Fibroblast of villous mesenchyme (primary cell): ENCODE measurements at places on chromosomes 6 and 20. TPM values are rescaled to one million over a fixed set of nuclear protein-coding genes. Genes with fewer than 3 reads are reported as not detected.

DNA sequence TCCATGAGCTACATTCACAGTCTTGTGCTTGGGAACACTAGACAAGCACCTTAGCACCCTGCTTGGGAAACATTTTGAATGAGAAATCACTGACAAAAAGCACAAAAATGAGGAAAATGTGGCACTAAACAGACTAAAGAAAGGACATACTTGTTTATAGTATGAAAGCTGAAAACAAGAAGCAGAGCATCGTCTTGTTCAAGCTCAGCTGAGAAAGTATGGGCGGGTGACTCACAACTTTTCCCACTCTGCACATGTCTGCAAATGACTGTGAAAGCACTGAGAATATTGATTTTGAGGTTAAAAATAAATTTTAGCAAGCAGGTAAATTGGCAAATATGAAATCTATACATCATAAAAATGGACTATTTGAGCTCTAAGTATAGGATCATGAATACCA lies 725.3 kb downstream of the COL12A1 start:
- DNase-seq: peak; percentile 40

GSTA5 gene
- total RNA-seq: not detected in 2 replicates

RAET1E gene
- under 0.01 TPM in 1 of 2 replicates, not detected in the other for total RNA-seq

- peak; percentile 5 for DNase-seq
Observed at GRCh38 chr6:90790696-90791095, 203.8 kb upstream of the MAP3K7 start.

- peak; percentile 12 for DNase-seq
Observed at GRCh38 chr6:166826264-166826663, 130.1 kb downstream of the RNASET2 start.
